ENCODE measurements at places on chromosomes 12 and 14.

- DNase-seq = peak; percentile 13
Observed at GRCh38 chr14:55665067-55665675, 85.2 kb downstream of the KTN1 start.

DNA sequence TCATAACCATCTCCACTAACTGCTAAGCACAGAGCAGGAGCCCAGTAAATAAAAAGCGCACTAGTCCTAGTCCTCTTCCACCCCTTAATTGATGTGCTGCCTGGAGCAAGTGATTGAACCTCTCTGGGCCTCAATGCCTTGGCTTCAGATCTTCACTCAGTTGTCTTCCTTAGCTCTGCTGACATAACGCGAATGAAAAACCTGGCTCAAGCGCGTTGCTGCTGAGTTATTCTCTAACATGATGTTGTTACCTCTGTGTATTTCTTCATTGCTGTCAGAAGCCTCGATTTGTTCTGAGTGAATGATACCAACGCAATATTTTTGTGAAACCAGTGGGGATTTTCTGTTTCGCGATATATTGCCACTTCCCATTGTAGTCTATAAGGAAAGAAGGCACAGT lies 185.1 kb upstream of the CCND2 start:
- no peak for DNase-seq

GRCh38 chr12:28460420-28461130 lies 270.3 kb downstream of the CCDC91 start:
- no peak for DNase-seq

DNA sequence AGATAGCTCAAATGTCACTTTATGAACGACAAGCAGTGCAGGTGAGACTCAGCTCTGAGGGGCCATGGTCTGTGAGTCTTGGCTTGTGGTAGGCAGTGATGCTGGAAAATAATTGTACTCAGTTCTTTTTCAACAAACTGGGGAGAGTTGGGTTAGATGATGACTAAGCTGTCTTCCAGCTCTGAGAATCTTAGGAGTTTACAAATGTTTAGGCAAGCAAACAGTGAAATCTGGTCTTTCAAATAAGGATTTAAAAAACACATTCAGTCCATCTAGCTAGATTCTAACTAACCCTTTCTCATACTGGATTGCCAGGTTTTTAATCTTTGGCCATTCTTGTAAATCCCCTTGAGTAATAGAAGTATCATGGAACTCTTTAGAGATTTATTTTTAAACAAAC lies 3.4 kb downstream of the PHC1 start:
- no peak for DNase-seq

DNA sequence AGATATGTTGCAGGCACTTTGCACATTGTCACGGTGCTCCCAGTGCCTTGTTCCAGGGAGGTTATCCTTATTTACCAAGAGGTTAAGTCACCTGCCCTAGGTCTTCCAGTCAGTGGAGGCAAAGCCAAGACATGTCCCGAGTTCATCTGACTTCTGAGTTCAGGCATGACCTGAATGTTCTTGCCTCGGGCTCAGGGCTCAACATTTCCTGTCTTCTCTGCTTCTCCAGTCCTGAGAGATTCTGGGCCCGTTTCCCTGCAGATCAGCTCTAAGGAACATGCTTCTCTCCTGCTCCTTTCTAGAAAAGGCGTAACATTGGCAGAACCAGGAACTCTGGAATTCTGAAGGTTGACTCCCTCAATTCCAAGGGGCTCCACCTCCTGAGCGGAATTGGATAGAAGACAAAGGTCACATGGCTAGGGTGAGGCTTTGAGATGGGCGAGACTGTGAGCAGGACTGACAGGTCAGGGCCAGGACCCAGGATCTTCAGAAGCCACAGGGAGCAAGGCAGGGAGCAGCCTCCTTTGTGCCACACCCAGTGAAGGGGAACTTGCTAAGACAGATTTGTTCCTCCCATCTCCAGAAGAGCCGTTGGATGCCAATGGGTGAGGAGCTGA lies 19.9 kb downstream of the BDKRB2 start:
- no peak for DNase-seq

- DNase-seq = no peak
Observed at GRCh38 chr14:61050417-61050816, 69.4 kb downstream of the SLC38A6 start.

DNA sequence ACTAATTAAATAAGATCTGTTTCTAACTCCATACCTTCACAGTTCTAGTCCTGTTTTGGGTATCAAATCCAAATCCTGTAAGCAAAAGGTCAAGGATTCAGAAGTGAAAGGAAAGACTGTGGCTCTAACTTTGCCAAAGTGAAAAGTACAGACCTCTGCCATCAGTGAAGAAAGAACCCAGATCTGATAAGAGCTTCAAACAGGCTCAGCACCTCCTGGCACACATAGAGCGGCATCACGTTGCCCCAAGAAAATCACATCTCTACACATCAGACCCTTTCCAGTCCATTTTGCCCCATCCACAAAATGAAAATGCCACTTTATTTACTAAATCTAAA lies 23.2 kb downstream of the CLIP1 start:
- DNase-seq = no peak

DNA sequence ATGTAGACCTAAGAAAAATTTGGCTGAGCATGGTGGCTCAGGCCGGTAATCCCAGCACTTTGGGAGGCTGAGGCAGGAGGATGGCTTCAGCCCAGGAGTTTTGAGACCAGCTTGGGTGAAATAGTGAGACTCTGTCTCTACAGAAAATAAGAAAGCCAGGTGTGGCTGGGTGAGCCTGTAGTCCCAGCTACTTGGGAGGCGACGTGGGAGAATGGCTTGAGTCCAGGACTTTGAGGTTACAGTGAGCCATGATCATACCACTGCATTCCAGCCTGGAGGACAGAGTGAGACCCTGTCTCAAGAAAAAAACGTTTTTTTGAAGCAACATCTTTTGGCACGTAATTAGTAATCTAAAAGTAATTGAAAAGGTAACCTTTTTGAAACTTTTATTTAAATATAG lies 70.9 kb downstream of the FERMT2 start:
- DNase-seq = no peak

DNA sequence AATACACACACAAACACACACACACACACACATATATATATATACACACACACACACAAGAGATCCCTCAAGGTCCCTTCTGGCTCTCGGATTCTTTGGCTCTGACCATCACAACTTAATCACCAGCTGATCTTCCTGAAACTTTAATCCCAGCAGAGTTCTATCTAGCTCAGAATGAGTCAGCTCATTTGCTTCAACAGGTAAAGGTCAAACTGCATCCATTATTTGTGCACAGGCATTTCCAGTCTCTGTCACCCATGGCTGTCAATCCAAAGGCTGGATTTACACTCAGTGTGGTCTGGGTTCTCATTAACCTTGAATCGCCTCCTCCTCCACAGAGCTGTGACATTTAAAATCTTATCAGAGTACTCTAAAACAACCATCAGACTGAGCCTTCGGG lies 113.3 kb upstream of the TMPO start:
- DNase-seq = no peak

- no peak for DNase-seq
Observed at GRCh38 chr14:26104717-26105116, 493.1 kb downstream of the NOVA1 start.

DNA sequence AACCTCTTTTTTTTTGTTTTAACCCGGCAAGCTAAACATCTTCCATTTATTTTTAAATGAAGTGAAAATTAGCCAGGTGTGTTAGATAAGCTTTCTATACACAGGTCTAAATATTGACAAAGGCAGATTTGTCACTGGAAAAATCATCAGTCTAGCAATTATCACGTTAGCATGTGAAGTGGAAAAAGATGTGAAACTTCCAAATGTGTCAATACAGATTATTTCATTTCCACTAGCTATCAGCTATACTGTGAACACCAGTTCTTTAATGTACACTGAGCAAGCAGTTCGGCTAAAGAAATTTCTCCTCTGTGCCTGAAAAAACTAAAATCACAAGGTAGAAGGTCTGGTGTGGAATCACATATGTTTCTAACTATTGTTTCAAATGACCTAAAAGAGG lies 96.6 kb upstream of the G2E3 start:
- DNase-seq = no peak

DNA sequence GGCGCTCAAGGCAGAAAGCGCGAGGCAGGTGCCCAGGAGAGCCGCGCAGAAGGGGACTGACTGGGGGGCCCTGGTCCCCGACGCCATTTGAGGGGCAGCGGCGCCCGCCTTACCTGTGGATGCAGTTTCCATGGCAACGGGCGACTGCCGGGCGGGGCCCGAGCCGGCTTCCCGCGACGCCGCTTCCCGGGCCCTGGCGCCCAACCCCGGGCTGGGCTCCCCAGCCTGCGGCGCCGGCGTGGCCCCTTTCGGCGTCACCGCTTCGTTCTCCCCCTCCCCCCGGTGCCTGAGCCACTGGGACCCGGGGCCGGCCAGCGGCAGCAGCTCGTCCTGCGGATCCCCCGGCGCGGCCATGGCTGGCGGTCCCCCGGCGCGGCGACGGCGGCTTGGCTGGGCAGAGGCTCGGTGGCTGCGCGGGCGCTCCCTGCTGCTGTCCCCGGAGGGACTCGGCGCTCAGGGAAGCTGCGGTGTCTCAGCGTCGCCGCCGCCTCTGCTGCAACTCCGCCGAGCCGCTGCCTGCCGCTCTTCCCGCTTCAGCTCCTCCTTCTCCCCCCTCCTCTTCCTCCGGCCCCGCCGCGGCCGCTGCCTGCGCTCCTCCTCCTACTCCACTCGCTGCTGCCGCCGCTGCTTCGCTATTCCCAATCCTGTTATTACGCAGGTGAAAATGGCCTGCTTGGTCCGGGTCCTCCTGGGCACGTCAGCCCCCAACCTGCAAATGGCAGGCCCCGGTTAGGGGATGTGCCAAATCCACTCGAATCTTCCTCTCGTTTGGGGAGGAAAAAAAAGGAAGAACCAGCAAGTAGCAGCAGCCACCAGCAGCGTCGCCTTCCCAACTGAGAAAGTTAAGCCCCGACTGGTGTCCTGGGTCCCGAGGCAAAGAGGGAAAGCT lies at the start of gene RTN1:
TSS of gene RTN1 (minus strand) at position 500 of the 889 bp plus-strand sequence. CDS start at position 354, 146 bp downstream.
- peak; percentile 3 for DNase-seq

- no peak for DNase-seq
Observed at GRCh38 chr12:102799229-102799628, 117.8 kb downstream of the PAH start.

- DNase-seq = no peak
Observed at GRCh38 chr12:29427964-29428363, 47.0 kb upstream of the ERGIC2 start.

DNA sequence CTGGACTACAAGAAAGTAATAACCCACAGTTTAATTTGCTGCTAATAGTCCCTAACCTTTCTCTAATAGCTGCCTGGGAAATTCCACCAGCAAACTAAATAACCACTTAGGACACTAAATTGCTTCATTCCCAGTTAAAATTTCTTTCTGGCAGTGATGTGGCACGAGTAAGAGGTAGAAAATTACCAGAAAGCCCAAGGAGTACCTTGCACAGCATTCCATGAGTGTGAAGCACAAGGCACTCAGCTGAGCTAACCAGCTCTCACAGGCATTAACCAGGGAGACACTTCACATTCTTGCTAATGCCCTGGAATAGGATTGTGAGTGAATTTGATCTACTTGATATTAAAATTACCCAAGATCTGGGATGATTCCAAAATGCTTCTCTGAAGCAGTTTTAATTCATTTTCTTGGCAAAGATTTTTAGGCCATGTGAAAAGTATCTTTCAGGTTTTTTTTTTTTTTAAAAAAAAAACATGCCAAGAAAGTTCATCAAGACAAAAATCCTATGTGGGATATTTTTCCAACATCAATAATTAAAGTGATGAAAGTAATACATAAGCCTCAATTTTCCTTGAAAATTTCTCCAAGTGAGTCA lies 29.5 kb downstream of the TSPAN8 start:
- DNase-seq = peak; percentile 54

GRCh38 chr12:123075646-123076171 lies 75.2 kb downstream of the PITPNM2 start:
- DNase-seq = no peak

- no peak for DNase-seq
Observed at GRCh38 chr12:65323070-65323469, 44.6 kb downstream of the MSRB3 start.

- no peak for DNase-seq
Observed at GRCh38 chr12:7444076-7444475, at the start of gene CD163L1. Gene CD163L1, minus strand, starts transcription at chr12:7444153. Its CDS starts 26 bp downstream, at chr12:7444127.

DNA sequence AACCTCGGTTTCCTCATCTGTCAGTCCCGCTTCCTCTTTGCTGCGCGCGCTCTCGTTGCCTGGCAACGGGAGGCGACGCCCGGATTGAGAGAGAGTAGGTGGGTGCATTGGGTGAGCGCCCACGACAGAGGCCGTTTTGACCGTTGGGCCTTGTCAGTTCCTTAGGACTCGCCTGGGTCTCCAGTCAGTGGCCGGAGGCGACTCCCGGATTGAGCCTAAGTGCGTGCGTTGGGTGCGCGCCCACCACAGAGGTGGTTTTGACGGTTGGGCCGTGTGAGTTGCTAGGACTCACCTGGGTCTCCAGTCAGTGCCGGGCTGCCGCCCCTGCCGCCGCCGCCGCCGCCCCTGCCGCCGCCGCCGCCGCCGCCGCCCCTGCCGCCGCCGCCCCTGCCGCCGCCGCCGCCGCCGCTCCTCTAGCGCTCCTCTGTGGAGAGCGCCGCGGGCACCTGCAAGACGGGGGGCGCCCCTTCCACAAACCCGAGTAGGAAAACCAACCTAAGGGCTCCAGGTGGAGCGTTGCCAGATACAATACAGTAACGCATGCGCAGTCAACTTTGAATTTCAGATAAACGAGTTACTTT lies 37.2 kb downstream of the APOBEC1 start:
- no peak for DNase-seq

DNA sequence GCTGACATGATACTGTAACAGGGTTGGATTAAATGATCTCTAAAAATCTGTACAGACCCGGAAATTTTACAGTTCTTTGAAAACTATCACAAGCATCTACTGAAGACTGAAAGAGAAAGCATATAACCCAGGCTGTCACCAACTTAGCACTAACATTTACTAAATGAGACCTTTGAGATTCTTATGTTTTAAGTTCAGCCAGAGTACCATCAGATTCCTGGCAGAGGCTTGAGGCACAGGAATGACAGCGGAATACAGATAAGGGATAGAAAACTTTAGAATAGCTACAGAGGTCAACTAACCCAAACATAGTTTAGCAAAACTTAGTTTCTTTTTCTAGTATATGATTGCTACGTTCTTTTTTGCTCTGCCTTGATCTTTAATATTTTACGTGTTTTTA lies 91.6 kb upstream of the FERMT2 start:
- DNase-seq = no peak

- DNase-seq = no peak
Observed at GRCh38 chr12:121713257-121713777, 765 bp downstream of the TMEM120B start.

- DNase-seq = no peak
Observed at GRCh38 chr12:57815177-57816000, 3.1 kb downstream of the AVIL start.

DNA sequence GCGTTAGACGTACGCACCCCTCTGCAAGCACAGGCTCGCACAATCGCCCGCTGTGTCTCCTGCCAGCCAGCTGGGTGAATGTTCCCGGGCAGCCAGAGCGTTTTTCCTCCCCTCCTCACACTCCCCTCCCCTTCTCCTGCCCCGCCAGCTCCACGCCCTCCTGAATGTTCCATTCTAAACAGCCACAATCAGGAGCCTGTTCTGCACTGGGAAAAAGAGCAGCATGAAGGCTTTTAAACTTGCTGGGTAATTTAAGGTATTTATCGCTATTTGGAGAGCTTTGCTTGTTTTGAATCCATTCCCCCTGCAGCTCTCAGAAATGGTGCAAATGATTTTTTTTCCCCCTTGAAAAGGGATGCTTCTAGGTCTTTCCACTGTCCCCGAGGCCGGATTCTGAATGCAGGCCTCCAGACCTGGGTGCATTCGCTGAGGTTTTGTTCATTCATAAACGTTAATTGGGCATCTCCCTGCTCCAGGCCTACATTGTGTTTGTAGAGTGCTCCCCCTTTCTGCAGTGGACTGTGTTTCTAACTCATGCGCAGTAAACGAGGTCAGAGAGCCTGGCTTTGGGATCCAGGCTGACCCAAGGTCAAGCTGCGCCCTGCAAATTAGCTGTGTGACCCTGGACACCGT lies 212.5 kb downstream of the CHST11 start:
- DNase-seq = no peak
